Stimulated activated CD4-positive, alpha-beta T cell treated with anti-CD3 and anti-CD28 coated beads, Interleukin-1b, Interleukin-23, amount 100 ng/mL, for 48 hours (primary cell): ENCODE measurements at places on chromosomes 16 and 17.

GRCh38 chr17:43936434-43936833 lies 5.8 kb downstream of the PPY start:
- DNase-seq: no peak

DNA sequence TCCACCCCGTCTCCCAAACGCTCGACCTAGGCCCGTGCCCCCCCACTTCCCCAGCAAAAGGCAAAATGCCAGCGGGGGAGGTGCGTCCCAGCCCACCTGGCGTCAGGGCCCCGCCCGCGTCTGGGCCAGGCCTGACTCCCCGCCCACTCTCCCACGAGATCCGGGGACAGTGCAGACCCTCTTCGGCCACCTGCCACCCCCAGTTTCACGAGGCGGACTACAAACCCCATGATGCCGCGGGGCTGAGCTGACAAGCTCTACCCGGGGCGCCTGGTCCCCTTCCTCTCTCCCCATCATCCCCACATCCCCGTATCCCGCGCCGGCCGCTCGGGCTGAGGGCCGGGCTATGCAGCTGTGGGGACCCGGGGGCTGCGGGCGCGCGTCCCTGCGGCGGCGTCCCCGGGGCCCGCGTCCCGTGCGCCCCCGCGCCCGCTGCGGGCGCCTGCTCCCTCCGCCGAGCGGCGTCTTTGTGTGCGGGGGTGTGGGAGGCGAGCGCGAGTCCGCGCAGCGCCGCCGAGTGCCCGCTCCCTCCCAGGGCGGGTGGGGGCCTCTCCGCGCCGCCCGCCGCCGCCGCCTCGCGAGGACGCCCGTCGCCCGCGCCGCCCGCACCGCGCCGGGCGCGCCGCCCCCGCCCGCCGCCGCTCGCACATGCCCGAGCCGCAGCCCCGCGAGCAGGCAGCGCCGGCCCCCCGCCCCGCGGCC lies at the start of gene ANKRD13B:
Gene ANKRD13B (plus strand): TSS at position 283 of the 702 bp plus-strand sequence. CDS start 490 bp downstream, outside the sequence.
- peak; percentile 44 for DNase-seq

- no peak for DNase-seq
Observed at GRCh38 chr17:47604598-47604927, 45.2 kb upstream of the KPNB1 start.

- peak; percentile 51 for DNase-seq
Observed at GRCh38 chr17:9291912-9292560, 270.7 kb downstream of the NTN1 start.

- DNase-seq: no peak
Observed at GRCh38 chr17:58219789-58220183, 731 bp upstream of the MKS1 start.

- DNase-seq: no peak
Observed at GRCh38 chr17:48031966-48032365, 5.6 kb downstream of the COPZ2 start.

DNA sequence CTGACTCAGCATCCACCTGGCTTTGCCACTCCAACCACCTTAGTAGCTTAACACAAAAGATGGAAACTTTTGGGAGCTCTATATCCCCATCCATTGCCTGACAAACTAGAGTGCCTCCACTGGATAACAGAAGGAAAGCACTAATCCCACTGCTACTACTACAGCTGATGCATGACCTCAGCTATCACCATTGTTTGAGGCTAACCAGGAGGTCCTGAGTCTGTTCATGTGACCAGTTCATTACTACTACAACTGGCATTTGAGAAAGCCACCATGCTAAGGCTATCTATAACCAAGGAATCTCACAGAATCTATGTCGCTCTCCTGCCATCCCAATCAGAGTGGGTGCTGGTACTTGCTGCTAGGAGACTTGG lies 604.3 kb upstream of the CA10 start:
- DNase-seq: no peak

GRCh38 chr16:14678748-14679497 lies 15.2 kb downstream of the PLA2G10 start:
- no peak for DNase-seq

DNA sequence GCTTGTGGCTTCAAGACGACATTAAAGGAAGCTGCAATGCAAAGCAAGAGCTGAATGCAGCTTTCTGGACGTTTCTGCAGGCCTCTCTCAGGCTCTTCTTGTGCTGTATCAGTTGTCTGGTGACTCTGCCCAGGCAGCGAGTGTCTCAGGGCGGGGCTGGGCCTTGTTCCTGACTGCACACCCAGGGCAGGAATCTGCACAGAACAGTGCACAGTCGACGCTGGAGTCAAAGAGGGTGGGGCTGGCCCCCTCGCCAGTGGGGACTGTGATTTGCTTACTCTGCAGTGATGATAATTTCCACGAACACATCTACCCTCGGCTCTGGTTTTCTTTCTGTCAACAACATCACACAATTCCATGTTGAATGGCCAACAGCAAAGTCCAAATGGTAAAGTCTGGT lies 60.7 kb downstream of the IRF8 start:
- DNase-seq: no peak
